ENCODE measurements at places on chromosomes 1 and 21.
A peak's percentile ranks its signal among the peaks of the same experiment; 100 is the strongest.

DNA sequence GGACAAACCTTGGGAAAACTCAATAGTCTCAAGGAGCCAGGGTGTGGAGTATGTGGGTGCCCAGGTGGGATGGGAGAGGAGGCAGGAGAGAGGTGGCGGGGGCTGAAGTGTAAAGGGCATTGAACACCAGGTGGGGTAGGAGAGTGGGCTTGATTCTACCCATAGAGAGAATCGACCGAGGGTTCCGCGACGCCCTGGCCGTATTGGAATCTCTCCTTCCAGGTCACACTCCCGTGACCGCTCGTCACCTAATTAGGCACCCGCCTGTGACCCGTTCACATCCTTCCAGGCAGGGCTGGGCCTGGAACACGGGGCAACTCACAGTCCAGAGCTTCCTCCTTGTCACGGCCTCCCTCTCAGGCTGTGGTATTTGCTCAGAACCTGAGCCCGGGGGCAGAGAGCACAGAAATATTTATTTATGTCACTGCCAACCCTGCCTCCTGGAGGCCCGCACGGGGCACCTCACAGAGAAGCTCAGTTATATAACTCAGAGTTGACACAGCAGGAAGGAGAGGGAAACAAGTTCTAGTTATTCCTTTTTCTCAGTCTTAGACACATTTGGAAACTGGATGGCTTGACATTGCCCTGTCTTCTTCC lies 12.0 kb downstream of the NCMAP start:
- DNase-seq: no peak

GRCh38 chr1:172244865-172245264 lies 175.6 kb upstream of the C1orf105 start:
- DNase-seq: no peak

GRCh38 chr1:181423301-181423918 lies 59.9 kb upstream of the CACNA1E start:
- DNase-seq: peak; percentile 30

GRCh38 chr21:34875830-34876229 lies 173.3 kb downstream of the RUNX1 start:
- no peak for DNase-seq

DNA sequence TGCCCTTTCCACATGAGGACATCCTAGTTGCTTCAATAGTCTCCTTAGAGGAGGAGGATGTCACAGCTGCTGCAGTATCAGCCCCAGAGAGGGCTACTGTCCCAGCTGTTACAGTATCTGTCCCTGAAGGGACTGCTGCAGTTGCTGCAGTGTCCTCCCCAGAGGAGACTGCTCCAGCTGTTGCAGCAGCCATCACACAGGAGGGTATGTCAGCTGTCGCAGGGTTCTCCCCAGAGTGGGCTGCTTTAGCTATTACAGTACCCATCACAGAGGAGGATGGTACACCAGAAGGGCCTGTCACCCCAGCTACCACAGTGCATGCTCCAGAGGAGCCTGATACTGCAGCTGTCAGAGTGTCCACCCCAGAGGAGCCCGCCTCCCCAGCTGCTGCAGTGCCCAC lies 78.5 kb upstream of the BMP8A start:
- DNase-seq: no peak

- DNase-seq: no peak
These were observed 192.8 kb upstream of the POU3F1 start for GRCh38 chr1:38239258-38239835.

- no peak for DNase-seq
These were observed 31.6 kb downstream of the VN1R5 start for GRCh38 chr1:247287460-247287859.

GRCh38 chr1:25520446-25521061 lies 22.9 kb upstream of the LDLRAP1 start:
- DNase-seq: peak; percentile 78

- peak; percentile 48 for DNase-seq
These were observed 2.4 kb downstream of the CEPT1 start for GRCh38 chr1:111142356-111142975.

DNA sequence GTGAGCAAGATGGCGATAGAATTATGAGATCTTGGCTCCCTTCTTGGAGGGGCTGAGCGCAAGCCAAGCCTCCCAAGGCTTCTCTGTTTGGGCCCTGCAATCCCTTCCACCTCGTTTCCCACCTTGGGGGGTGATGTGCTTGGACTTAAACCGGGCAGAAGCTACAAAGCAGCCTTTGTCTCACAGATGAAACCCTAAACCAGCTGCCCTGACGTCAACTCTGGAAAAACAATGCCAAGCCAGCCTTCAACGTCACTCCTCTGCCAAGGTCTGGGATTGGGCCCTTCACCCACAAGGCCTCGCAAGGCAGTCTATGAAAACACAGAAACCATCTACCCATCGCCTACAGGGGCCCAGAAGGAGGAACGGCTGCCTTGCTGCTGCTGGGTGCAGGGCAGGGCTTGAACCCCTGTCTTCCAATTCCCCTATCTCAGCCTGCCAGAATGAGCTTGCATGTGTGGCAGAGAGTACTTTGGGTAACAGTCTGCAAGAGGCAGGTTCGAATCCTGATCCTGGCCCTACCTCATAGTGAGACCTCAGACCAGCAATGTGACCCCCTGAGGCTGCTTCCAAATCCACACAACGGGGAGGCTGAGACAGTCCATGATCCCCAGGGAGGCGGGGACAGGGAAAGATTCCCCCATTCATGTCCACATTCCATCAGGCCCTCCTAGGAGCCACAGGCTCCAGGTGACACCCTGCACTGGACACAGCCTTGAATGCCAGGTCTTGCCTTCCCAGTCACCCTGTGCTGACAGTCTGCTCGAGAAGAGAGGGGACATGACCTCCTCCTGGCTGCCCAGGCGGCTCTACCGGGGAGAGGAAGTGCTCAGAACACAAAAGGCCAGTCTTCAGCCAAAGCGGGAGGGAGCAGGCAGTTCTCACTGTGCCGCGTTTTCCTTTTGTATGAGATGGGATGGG lies 15.0 kb downstream of the IFFO2 start:
- DNase-seq: no peak

GRCh38 chr1:90100566-90100965 lies 105.7 kb downstream of the ZNF326 start:
- DNase-seq: no peak

DNA sequence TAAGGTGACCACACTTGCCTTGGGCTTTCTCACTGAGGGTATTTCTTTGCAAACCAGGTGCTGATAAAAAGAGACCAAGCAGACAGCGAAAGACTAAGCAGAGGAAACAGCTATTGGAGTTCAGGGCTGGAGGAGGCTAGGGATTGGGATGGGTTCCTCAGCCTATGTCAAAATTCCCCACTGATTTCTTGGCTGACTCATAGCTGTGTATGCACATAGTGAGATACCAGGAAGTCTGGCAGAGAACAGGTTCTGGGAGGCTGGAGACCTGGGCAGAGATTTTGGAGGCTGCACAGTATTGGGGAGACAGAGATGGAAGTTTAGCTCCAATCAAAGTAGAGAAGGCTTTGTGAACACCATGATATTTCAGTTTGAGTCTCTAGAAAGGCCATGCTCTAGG lies 25.3 kb downstream of the YARS1 start:
- DNase-seq: no peak

- DNase-seq: no peak
These were observed 42.3 kb upstream of the SYT14 start for GRCh38 chr1:209895709-209896108.

DNA sequence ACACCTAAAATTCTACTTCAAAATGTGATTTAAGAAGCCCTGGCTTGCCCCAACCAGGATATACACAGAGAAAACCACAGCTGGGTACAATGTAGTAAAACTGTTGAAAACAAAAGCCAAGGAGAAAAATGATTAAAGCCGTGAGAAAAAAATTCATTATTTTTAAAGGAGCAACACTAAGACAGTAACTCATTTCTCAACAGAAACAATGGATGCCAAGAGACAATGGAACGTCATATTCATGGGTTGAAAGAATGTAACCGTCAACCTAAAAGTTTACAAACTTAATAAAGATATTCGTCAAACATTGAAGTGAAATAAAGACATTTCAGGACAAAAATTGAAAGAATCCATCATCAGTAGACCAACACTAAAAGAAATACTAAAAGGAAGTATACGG lies 340.9 kb downstream of the KIF26B start:
- no peak for DNase-seq

DNA sequence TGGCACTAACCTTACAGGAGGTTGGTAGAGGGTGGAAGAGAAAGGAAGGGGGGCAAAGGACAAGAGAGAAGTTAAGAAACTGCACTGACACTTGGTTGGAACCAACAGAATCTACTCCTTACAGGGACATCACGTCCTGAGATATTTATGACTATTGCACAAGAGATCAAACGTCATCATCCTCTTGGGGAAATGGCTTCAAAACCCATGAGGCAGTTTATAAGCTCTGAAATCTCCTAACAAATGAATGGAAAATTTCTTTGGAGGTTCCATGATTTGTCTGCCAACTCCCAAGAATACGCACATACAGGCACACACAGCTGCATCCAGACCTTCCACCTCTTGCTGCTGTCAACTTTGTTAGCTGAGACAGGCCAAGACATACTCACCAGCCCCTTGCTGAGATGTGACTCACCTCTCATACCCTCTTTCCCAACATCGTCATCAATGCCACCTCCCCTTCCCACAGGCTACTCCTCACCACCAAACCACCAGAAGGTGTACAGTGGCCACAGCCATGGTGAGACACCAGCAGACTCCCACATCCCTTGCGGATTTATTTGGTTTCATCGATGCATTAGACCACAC lies 135.5 kb downstream of the SETD4 start:
- DNase-seq: no peak

- no peak for DNase-seq
These were observed 63.0 kb downstream of the PROX1 start for GRCh38 chr1:214050513-214051401.
